Left renal cortex interstitium (tissue), 4 donors: ENCODE measurements at places on chromosomes 2 and 18. TPM values are rescaled to one million over a fixed set of nuclear protein-coding genes. Genes with fewer than 3 reads are reported as not detected.

DNA sequence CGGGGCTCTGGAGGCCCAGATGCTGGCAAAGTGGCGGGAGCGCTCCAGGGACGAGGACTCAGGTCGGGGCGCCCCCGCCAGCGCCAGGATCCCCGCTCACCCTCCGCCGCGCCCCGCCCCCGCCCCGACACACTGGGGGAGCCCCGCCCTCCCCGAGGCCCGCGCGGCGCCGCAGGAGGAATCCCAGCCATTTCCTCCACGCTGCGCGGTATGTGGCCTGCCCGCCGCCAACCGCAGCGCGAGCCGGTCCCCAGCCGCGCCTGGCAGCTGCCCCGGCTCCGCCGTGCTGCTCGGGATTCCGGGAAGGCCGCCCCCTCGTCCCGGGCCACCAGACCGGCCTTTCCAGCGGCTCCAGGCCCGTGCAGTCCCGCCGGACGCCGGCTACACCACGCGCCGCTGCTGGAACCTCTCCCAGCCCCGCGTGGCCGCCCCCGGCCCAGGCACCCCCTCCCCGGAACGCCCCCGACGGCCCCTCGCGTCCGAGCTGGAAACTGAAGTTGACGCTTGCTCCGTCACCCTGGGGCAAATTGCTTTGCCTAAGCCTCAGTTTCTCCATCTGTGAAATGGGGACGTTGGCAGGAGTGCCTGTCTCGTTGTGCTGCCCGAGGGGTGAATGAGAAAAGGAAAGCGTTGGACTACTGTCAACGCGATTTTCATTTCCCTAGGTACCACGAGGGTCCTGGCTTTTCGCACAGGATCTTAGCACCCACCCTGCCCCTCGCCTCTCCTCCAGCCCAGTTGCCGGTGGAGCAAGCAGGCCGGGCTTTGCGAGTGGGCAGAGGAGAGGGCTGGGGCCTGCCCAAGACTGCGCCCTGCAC lies 53.6 kb downstream of the PKDCC start:
- no peak for DNase-seq

The OSR1 gene
- 7.6 TPM for polyA plus RNA-seq

The LRRTM1 gene
- polyA plus RNA-seq = 26.7 TPM

GRCh38 chr2:43611987-43612894 lies 16.4 kb upstream of the THADA start:
- peak; percentile 82 for DNase-seq

The CDH7 gene
- polyA plus RNA-seq = 19.6 TPM

DNA sequence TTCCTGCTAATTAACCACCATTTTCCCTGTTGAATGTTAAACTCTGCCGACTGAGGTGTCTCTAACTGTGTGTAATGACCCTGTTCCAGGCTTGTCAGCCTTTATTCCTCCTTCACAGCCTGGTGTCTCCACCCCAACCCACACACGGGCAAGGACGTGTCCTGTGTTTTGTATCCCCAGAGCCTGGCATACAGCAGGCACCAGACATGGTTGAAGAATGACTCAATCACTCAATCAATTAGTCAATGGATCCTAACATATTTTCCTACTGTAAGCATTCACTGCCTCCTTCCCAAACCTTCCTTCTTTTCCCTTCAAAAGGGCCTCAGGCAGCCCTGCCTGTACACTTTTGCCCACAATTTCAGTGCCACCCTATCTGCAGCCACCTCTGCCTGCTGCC lies 2.7 kb upstream of the TNS1 start:
- DNase-seq = no peak

The ACTG2 gene
- 0.97 TPM for polyA plus RNA-seq

- no peak for DNase-seq
Observed at GRCh38 chr2:172968061-172968469, 107.6 kb upstream of the MAP3K20 start.

DNA sequence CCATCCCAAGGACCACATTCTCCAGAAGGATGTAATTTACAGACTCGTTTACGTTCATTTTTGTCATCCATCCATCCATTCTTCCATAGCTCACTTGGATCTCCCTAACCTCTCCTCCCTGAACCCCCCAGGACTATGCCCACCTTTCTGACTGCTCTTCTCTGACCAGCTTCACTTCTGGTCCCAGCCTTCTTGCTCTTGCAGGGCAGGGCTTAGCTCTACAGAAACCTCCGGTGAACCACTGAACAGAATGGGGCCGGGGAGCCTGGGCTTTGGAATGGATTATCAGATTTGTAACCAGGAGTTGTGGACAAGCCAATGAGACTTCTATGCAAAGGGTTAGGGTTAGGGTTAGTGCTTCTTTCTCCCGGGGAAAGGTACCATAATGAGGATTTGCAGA lies 95.0 kb downstream of the TGFA start:
- no peak for DNase-seq

DNA sequence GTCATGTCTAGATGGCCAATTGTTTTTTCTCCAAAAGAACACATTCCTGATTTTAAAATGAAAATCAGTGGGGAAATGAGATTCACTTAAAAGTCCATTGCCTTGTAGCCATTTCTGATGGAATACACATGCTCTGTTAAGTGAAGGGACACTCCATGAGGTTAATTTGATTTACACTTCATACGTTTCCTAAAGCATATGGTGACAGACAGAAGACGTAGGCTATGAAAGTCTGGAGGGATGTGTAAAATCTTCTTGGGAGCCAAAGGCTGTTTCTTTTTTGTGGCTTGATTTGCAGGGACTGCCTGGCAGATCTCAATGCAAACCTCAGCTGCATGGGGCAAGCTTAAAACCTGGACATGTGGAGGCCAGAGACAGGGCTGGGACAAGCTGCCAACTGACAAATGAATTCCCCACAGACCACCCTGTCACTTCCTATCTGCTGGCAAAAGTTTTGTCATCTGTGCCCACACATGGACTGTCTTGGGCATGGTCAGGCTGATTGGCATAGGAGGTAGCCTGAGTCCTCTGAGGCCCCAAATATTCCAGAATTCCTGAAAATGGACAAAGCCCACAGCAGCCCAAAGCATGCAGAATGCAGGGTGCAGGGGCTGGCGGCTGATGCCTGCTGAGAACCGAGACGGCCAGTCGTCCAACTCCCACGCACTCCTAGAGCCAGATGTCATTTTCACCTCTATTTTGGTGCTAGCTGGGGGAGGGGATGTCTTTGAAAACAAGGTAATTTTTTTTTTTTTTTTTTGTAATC lies 73.9 kb downstream of the SDC1 start:
- no peak for DNase-seq

DNA sequence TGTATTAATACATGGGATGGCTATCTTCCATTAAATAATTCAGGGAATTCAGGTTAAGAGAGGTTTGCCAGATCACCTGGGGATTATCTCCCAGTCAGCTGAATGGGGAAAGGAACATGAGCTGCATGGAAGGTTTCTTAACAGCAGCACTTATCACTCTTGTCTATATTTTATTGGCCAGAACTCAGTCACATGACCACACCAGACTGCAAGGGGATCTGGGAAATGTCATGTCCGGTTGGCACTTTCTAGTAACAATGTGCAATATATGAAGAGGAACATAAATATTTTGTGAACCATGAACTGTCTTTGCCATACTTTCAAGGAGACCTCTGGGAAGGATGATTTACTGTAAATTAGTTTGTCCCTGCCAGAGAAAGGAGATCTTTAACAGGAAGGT lies 599.1 kb downstream of the SLC4A3 start:
- DNase-seq = no peak

The RAB11FIP5 gene
- polyA plus RNA-seq = 41.8 TPM

GRCh38 chr18:35455926-35456763 lies 41.6 kb downstream of the INO80C start:
- no peak for DNase-seq

GRCh38 chr18:54416436-54416835 lies 58.7 kb downstream of the C18orf54 start:
- DNase-seq = no peak

The INHBB gene
- polyA plus RNA-seq = 0.11 TPM

GRCh38 chr2:23270810-23271209 lies 114.2 kb upstream of the KLHL29 start:
- no peak for DNase-seq

GRCh38 chr2:109516445-109517117 lies 97.2 kb downstream of the SEPTIN10 start:
- no peak for DNase-seq

DNA sequence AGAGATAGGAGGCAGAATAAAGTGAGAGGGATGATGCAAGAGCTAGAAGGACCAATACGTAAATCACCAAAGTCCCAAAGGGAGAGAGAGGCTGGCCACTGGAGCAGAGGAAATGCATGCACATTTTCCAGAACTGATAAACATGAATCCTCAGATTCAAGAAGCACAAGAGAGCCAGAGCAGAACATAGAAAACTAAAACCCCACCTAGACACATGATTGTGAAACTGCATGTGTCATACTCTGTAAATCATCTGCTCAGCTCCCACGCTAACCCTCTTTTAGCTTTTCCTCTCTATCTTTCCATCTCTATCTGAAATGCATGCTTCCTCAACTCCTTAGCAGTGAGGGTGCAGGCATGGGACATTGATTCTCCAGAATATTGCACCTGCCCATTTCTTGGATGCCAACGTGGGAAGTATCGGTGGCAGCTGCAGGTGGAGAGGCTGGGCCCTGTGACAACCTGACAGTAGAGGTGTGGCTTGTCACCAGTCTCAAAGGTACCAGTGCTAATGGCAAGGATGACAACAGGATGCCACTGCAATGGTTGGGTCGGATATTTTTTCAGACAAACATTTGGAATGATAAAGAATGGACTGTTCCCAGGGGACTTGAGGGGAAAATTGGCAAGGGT lies 89.3 kb upstream of the OTOS start:
- no peak for DNase-seq

- no peak for DNase-seq
Observed at GRCh38 chr18:49467019-49467563, 6.6 kb upstream of the DYM start.

GRCh38 chr2:20410556-20411277 lies 36.2 kb upstream of the RHOB start:
- DNase-seq = no peak

- no peak for DNase-seq
Observed at GRCh38 chr2:147621656-147622197, 223.1 kb upstream of the ACVR2A start.

The CIDEA gene
- not detected for polyA plus RNA-seq

The TRIM43 gene
- polyA plus RNA-seq = 0.47 TPM

DNA sequence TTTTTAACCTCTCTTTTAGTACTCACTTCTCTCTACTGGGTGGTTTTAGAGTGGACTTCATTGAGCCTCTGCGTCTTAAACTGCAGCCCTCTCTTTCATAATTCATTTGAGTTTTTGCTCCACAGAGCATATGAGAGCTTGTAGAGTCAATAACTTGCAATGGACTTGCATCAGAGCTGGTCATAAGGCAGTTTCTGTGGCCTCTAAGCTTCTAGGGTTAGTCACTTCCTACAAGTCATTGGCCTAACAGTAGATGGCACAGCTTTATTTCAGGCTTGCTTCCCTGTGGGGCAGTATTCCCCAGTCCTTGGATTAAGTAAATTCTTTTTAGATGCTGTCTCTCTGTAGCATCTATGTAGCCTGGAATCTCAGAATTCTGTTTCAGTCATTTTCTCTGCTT lies 1435.7 kb downstream of the LRP1B start:
- no peak for DNase-seq

The ELP2 gene
- polyA plus RNA-seq = 88.6 TPM

- DNase-seq = no peak
Observed at GRCh38 chr2:953975-954686, 3.5 kb downstream of the SNTG2 start.

DNA sequence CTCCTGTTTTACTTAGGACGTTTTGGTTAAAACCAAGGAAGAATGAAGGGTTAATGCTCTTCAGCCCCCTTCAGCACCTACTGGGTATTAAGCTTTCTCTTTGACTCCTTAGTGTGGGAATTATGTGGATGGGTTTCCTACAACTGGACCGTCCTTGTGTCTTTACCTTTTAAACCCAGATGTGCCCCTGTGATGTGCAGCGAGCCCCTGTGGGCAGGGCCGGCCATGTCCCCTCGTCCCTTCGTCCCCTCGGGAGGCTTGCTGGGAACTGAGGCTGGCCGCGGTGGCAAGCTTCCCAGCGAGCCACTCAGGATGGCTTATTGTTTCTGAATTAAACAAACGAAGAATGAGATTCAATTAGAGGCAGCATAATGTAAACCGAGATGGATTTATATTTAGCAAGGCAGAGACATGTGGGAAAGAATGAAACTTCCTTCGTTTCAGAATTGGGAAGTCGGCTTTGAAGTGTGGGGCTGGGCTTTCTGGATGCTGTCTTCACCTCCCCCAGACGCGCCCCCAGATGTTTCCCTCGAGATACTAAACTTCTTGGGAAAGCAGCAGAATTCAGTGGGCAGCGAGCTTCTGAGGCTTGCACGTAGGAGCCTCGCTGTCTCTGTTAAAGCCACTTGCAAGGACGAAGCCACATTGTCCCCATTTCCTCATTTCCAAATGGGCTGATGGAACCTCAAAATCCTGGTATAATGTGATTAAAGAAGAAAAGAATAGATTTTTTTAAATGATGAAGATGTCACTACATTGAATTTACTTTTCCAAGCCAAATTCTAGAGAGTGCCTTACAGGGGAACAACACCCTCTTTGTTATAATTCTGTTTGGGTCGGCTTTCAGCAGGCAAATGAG lies 146.0 kb downstream of the VAPA start:
- no peak for DNase-seq

The SLC40A1 gene
- 124 TPM for polyA plus RNA-seq

The MTCL1 gene
- polyA plus RNA-seq = 33.1 TPM

- no peak for DNase-seq
Observed at GRCh38 chr2:46299365-46300263, 2.4 kb downstream of the EPAS1 start.

The ALPI gene
- 0.06 TPM for polyA plus RNA-seq

DNA sequence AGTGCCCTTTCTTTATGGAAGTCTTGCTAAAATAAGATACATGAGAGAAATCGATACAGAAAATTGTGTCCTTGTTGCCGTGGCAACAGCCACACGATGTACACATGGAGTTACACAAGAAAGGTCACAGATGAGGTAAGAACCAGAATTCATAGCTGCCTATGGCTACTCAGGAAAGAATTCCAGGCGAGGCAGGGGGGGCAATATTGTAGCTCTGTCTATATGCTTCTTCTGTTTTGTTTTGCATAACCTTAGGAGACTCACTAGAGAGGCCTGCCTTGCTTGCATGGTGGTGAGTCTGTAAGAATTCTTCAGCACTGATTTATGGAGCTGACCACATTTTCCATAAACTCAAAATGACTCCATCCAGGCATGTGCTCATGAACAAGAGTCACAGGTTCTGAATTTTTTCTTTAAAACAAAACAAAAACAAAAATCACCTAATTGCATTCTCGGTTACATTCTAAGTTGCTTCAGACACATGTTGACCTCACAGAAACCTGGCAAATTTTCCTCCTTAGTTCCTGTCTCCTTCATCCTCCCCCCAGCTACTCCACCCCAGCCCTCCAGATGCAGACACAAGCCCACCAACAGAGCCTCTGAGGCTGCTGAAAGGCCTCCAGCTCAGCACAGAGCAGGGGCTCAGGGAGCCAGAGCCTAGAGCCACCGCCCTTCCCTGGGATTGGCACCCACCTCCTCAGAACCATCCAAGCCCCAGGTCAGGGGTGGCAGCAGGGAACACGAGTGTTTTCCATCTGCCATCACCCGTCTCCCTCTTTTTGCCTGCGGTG lies 183.5 kb downstream of the ANTXR1 start:
- no peak for DNase-seq

The HMSD gene
- 1.2 TPM for polyA plus RNA-seq

The UPP2 gene
- 10.6 TPM for polyA plus RNA-seq

GRCh38 chr2:197515315-197515738 lies 539 bp upstream of the MOB4 start:
- no peak for DNase-seq

The ALLC gene
- polyA plus RNA-seq = not detected

The GALNT3 gene
- 14.3 TPM for polyA plus RNA-seq

The ZNF385B gene
- 12.2 TPM for polyA plus RNA-seq
